Stimulated activated naive CD4-positive, alpha-beta T cell treated with Interleukin-2 at 50 U/mL for 16 hours (primary cell): ENCODE measurements at places on chromosomes 13 and 19.

DNA sequence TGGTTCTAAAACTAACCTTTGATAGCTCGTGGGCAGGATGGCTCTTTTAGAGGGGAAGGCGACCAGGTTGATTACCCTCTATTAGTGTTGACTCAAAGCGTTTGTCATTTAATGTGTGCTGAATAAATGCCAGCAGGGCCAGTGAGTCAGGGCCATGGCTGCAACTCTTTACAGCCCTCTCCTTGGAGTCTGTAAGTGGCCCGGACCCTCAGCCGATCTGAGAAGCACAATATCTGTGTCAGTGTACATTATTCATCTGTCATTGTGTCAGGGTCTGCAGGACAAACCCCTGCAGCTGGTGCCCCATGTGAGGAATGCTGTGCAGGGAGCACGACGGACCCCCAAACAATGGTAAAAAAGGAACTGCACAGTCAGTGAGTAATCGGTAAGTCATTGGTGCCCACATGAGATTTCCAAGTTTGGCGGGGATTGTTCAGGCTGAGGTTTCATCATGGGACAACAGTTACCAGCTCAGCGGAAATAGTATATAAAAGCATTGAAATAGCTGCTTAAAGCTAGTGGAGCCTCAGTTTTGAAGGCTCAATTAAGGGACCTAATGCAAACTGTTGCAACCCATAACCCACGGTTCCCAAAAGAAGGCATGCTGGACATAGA is 139.1 kb downstream of the ZNF675 start:
- DNase-seq: no peak

DNA sequence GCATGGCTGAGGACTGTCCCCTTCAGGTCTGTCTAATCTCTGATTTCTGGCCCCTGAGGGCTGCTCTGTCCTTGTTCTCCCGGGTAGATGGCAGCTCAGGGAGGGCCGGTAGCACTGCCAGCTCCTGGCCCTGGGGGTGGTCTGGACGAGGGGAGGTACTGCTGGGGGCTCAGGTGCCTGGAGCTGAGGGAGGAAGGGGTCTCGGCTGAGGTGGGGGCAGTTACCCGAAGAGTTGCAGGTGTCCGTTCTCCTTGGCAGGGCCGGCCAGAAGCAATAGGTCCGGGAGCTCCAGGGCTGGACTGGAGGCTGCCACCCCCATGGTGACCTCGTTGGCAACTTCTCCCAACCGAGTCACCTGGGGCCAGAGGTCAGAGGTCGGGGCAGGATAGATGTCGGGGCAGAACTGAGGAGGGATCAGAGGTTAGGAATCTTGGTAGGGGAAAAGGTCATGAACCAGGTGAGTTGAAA is 1.2 kb upstream of the EMC10 start:
- DNase-seq: no peak

DNA sequence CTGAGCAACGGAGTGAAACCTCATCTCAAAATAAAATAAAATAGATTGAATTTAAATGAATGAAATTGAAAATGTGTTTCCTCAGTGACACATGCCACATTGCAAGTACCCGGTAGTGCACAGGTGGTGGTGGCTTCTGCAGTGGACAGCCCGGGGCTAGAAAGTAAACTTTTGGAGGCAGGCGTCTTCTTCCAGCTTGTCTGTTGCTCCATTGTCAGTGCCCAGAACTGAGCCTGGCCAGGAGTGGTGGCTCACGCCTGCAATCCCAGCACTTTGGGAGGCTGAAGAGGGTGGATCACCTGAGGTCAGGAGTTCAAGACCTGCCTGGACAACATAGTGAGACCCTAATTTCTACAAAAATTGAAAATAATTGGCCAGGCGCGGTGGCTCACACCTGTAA is 5.7 kb downstream of the MYH14 start:
- no peak for DNase-seq

DNA sequence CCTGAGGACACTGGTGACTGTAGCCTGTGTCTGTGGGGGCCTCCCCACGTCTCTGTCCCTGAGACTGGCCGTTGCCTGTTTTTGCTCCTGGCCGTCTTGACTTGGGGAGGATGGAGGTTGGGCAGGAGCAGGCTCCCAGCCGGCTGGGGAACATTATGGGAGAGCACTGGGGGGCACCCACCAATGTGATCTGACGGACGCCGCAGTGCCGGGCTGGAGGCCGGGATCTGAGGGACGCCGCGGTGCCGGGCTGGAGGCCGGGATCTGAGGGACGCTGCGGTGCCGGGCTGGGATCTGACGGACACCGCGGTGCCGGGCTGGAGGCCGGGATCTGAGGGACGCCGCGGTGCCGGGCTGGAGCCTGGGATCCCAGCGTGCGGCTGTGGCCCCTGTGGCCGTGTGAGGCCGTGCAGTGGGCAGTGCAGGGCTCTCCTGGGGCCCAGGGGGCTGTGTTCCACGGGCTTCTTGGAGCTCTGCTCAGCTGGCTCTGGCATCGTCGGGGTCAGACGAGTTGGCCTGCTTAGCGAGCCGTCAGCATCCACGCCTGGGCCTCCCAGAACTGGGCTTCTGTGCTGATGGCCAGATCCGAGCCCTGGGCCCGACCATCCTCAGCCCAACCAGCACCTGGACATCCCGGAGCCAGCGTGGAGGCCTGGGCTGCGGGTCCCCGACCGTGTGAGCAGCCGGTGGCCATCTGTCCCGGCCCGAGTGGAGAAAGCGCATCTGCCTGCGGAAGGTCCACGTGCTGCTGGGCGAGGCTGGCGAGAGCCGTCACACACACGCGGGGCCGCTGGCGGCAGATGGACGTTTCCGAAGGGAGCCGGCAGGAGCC is 45.8 kb downstream of the GAS6 start:
- no peak for DNase-seq

GRCh38 chr13:48542581-48543341 is 9.9 kb upstream of the RCBTB2 start:
- no peak for DNase-seq

DNA sequence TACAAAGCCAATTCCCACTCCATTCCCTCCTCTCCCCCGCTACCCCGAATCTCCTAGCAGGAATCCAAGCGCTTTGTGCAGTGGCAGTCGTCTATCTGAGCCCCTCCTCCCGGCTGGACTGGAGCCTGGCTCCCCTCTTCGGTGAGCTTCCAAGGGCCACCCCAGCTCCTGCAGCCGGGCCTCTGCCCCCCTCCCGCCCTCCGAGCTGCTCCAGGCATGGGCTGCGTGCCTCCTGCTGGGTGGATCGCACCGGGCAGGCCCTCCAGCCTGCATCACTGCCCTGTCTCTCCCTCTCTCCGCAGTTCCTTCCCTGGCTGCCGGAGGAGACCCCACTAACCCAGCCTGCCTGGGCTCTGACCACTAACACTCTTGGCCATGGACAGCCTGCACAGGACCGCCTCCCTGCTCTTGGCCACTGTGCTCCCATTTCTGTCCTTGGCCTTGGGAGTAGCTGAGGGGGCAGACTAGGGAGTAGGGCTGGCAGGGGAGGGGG is 12.9 kb upstream of the LENG8 start:
- DNase-seq: no peak

DNA sequence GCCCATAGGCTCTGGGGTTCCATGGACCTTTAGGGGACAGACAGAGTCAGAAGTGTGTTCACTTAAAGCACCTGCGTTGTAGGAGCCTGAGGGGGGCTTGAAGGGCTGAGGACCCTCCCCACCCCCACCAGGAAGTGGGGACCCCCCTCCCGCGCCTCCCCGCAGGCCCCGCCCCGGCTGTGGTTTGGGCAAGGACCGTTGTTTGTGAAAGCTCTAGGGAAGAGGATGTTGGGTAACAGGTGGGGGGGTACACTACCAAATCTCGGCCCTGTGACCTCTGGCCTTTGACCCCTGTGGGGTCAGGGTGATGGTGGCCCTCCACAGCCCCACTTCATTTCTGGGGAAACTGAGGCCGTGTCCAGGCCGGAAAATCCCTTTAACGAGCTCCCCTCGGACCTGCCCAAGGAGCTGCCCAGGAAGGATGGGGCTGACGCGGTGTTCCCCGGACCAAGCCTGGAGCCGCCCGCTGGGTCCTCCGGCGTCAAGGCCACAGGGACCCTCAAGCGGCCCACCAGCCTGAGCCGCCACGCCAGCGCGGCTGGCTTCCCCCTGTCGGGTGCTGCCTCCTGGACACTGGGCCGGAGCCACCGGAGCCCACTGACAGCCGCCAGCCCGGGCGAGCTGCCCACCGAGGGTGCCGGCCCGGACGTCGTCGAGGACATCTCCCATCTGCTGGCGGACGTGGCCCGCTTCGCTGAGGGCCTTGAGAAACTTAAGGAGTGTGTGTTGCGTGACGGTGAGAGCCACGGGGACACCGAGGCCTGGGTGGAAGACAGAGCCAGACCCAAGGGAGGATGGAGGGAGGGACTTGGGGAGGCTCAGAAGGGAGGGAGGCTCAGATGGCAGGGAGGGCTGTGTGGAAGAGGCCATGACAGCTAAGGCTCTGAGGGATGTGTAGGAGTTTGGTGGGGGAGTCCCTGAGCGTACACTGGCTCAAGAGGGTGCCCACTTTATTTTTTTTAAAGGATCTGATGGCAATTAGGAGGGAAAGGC is 1.3 kb downstream of the ARHGAP45 start:
- DNase-seq: peak; percentile 43

GRCh38 chr13:62583466-62583865 is 1167.8 kb upstream of the PCDH20 start:
- no peak for DNase-seq

DNA sequence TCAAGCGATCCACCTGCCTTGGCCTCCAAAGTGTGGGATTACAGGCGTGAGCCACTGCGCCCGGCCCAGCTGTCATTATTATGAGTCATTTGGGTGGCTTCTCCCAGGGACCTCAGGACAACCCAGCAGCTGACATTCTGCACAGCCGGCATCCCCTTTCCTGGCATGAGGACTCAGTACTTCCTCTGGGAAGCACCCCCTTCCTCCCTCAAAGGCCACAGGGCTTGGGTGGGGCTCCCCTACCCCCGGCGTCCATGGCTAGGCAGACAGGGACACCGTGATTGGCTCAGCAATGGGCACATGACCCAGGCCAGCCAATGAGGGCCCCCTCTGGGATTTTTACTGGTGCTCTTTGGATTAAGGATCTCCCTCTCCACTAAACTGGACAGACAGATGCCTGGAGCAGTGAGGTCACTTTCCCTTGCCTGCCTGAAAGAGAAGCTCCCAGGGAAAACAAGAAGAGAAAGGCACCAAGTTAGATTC is 6.0 kb downstream of the KANK2 start:
- DNase-seq: no peak
